Activated B cell treated with CpG ODN at 0.5 μM for 24 hours (primary cell): ENCODE measurements at places on chromosomes 5 and 9.

GRCh38 chr5:149019679-149020078 lies 43.2 kb downstream of the SH3TC2 start:
- H3K4me1 ChIP-seq = no peaks in the 10 kb centered on the region
- H3K27me3 ChIP-seq = peaks cover 13% of the 10 kb centered on the region
- H3K36me3 ChIP-seq = no peaks in the 10 kb centered on the region
- H3K27ac ChIP-seq = no peak overlapping the region
- DNase-seq = no peak

DNA sequence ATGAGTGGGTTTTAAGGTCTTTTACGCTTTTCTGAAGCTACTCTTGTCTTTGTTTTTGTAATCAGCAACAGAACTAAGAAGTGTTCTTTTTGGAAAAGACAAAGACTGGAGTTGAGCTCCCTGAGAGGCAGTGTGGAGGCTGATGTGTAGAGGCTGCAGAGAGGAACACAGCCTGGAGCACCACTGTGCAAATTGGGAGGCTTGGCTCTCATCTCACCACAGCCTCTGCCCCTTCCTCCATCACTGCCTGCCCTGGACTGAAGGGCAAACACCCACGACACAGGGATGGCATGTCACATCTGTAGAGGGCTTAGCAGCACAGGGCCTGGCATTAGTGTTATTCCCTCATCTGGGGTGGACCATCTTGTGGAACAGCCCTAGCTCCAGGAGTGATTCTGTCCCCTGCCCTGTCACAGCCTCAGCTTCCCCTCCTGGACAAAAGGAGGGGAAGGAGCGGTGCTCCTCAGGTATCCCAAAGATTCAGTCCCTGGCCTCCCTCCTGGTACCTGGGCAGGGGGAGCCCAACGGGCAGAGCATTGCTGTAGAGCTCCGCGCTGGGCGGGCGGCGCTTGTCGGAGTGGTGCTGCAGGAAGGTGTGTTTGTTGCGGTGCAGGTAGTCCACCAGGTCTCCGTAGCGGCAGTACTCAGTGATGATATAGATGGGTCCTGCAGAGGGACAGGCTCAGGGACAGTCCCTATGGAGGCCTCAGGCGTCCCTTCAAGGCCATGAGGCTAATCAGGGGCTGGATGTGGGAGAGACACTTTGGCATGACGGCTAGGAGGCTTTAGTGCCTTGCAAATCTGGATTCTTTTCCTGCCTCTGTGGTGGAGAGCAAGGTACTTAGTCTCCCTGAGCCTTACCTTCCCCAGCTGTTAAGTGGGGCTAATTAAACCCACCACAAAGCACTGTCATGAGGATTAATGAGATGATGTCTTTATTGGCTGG lies 32.8 kb downstream of the PDGFRB start:
- no peak for DNase-seq
- no peaks in the 10 kb centered on the region for H3K4me1 ChIP-seq
- H3K4me3 ChIP-seq = no peak overlapping the region
- no peaks in the 10 kb centered on the region for H3K27me3 ChIP-seq
- no peak overlapping the region for H3K27ac ChIP-seq
- no peaks in the 10 kb centered on the region for H3K36me3 ChIP-seq

DNA sequence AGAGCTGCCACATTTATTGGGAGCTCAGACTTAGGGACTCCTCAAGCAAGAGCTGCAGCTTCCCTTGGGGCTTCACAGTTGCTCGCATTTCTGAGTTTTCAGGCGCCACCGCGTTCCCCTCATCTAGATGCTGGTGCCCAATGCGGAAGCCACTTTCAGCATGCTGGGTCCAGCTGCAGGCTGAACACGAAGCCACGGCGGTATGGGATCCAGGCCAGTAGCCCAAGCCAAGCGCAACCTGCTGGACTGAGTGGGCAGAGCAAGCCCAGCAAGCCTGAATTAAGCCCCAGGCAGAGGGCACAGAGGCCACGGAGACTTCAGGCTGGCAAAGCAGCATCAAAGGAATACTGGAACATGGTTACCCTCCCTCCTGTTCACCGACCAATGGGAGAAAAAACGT lies 391.5 kb downstream of the HTR1A start:
- no peaks in the 10 kb centered on the region for H3K4me1 ChIP-seq
- no peaks in the 10 kb centered on the region for H3K36me3 ChIP-seq
- H3K27me3 ChIP-seq = no peaks in the 10 kb centered on the region
- no peak overlapping the region for H3K4me3 ChIP-seq
- no peak for DNase-seq
- H3K27ac ChIP-seq = no peak overlapping the region

DNA sequence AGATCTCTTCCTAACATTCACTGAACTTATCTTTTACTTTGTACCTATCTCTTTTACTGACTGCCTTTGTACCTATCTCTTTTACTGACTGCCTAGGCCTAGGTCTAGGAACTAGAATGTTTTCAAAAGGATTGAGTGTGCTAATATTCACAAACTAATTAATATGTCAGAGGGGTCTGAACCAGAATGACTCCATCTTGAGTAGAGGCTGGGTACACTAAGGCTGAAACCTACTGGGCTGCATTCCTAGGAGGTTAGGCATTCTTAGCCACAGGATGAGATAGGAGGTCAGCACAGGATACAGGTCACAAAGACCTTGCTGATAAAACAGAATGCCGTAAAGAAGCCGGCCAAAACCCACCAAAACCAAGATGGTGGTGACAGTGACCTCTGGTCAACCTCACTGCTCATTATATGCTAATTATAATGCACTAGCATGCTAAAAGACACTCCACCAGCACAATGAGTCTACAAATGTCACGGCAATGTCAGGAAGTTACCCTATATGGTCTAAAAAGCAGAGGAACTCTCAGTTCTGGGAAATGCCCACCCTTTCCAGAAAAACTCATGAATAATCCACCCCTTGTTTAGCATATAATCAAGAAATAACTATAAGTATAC lies 2.5 kb upstream of the RHOBTB3 start:
- no peak overlapping the region for H3K4me3 ChIP-seq
- H3K27me3 ChIP-seq = peaks cover 18% of the 10 kb centered on the region
- DNase-seq = no peak

DNA sequence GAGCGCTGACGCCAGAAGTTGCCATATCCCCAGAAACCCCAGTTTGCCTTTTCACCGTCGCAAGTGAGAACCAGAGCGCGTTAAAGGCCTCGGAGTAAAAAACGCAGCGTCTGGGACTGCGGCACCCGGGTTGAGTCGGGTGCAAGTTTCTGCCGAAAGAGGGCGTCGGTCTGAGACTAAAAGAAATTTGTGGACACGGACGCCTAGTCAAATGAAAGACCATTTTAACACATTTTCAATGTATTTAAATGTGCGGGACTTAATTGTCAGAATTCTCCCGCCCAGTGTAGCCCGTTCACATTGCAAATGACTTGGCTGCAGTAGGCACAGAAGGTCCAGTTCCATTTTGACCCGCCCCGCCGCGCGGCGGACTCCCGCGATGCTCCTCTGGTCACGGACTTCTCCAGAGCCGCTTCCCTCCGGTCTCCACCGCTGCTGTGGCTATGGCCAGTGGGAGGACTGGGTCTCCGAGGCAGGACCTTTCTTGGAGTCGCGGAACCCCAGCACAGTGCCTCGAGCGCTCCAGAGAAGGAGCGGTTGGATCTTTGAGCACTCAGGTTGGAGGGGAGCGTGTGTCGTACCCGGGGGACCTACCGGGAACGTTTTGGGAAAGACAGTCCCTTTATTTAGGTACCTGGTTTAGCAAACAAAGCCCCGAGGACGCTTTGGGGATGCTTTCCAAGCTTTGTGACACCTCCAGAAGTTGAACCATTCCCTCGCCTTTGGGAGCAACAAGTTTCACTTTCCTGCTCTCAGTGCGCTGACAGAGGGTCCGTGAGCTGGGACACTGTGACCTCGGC lies 1.2 kb upstream of the NPR3 start:
- H3K4me1 ChIP-seq = peaks cover 35% of the 10 kb centered on the region
- peak overlapping the region; percentile 78 for H3K4me3 ChIP-seq
- DNase-seq = no peak
- no peaks in the 10 kb centered on the region for H3K36me3 ChIP-seq
- peaks cover 45% of the 10 kb centered on the region for H3K27me3 ChIP-seq
- H3K27ac ChIP-seq = no peak overlapping the region

- no peaks in the 10 kb centered on the region for H3K36me3 ChIP-seq
- no peak for DNase-seq
- no peak overlapping the region for H3K4me3 ChIP-seq
- H3K27me3 ChIP-seq = no peaks in the 10 kb centered on the region
- H3K4me1 ChIP-seq = no peaks in the 10 kb centered on the region
Measured at GRCh38 chr5:30505014-30505886, 688.2 kb upstream of the CDH6 start.

DNA sequence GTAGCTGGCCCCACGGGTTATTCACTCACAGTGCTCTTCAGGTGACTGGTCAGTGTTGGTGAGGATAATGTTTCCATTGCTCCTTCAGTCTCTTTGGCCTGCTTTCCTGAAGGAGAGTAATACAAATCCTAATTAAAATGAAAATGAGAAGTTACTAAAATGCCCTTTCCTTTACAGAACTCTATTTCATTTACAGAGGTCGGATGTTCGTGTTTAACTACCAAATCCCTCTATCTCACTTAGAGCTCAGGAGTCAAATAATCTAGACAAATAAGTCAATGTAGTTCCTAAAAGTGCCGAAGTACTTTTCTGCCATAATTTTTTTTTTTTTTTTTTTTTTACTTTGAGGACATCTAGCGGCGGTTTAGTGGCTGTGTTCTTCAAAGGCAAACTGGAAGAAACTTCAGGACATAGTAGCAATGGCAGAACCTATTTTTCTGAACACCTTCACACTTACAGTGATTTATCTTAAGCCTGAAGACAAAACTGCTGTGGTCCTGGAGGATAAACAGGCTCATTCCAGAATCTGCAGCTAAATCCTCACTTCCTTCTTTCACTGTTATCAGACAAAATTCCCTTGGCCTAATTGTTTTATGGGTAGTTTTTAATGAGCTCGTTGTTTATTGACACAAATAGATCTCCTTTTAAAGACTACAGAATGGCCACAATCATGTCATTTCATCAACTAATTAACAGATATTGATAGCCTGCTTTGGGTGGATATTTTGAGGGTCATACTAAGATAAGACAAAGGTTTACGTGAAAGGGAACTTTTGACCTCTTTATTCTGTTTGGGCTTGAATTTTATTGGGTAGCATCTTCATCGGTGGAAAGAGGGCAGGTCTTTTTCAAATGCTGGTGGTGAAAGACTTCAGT lies 207.6 kb upstream of the DMRTA1 start:
- H3K36me3 ChIP-seq = no peaks in the 10 kb centered on the region
- peak overlapping the region; percentile 48 for H3K27ac ChIP-seq
- no peak overlapping the region for H3K4me3 ChIP-seq
- no peak for DNase-seq

GRCh38 chr5:138698713-138699112 lies 54.5 kb upstream of the CTNNA1 start:
- H3K27me3 ChIP-seq = peaks cover 22% of the 10 kb centered on the region
- H3K4me3 ChIP-seq = no peak overlapping the region
- H3K27ac ChIP-seq = no peak overlapping the region
- H3K4me1 ChIP-seq = no peaks in the 10 kb centered on the region

GRCh38 chr9:20314981-20315380 lies 307.3 kb downstream of the MLLT3 start:
- no peaks in the 10 kb centered on the region for H3K27me3 ChIP-seq
- no peak overlapping the region for H3K27ac ChIP-seq
- no peak overlapping the region for H3K4me3 ChIP-seq
- no peak for DNase-seq
- no peaks in the 10 kb centered on the region for H3K4me1 ChIP-seq

- no peak for DNase-seq
- H3K27ac ChIP-seq = no peak overlapping the region
- H3K27me3 ChIP-seq = no peaks in the 10 kb centered on the region
Measured at GRCh38 chr5:167953151-167953798, 338.2 kb upstream of the WWC1 start.

GRCh38 chr5:81188962-81189361 lies 44.2 kb upstream of the CKMT2 start:
- no peak overlapping the region for H3K27ac ChIP-seq
- H3K4me1 ChIP-seq = no peaks in the 10 kb centered on the region
- H3K4me3 ChIP-seq = no peak overlapping the region

DNA sequence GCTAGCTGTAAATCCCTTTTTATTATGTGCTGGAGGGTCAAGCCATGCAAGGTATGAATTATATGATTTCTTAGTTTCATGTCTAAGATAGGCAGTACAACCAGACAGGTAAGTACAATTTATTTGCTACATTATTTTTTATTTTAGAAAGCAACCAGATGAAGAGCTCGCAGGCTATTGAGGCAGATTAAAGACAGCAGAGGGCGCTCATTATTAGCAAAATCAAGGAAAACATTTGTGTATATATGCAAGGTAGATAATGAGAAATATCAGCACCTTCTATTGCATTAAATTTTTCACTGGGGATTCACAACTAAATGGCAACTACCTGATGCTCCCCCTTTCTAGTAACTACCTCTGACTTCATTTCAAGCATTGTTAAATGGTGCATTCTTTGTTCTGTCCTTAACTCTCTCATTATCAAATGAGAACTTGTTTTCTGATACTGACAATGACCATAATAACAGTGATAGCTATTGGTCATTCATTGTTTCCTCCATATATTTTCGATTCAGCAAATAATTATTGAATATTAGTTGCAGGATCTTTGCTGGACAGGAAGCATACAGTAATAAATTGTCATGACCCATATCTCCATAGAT lies 8.6 kb downstream of the SCGB3A2 start:
- peaks cover 6% of the 10 kb centered on the region for H3K27me3 ChIP-seq
- no peak overlapping the region for H3K27ac ChIP-seq

GRCh38 chr9:21811914-21812313 lies 9.5 kb downstream of the MTAP start:
- H3K4me3 ChIP-seq = no peak overlapping the region
- peaks cover 39% of the 10 kb centered on the region for H3K4me1 ChIP-seq
- H3K36me3 ChIP-seq = peaks cover 43% of the 10 kb centered on the region
- H3K27me3 ChIP-seq = no peaks in the 10 kb centered on the region

DNA sequence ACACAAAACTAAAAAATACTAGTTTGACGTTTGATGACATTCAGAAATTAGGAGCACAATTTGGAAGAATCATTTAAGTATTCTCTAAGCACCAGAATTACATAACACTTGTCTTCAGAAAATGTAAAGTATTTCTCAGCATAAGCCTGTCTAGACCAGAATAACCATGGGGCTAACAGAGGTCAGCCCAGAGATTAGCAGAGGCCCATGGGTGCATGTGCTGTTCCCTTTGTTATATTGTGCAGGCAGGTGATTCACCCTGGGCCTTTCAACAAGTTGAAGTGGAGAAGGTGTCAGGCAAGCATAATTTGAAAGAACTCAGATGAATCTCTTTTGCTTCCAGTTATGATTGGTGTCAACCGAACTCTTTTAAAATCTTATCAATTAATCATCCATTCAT lies 227.9 kb downstream of the LURAP1L start:
- no peaks in the 10 kb centered on the region for H3K36me3 ChIP-seq
- no peaks in the 10 kb centered on the region for H3K27me3 ChIP-seq
- no peaks in the 10 kb centered on the region for H3K4me1 ChIP-seq
- no peak overlapping the region for H3K4me3 ChIP-seq
- no peak for DNase-seq

GRCh38 chr9:113129884-113130283 lies 20.9 kb upstream of the SLC31A2 start:
- no peak overlapping the region for H3K27ac ChIP-seq
- peaks cover 19% of the 10 kb centered on the region for H3K27me3 ChIP-seq
- H3K4me1 ChIP-seq = peaks cover 4% of the 10 kb centered on the region
- no peaks in the 10 kb centered on the region for H3K36me3 ChIP-seq
